Foreskin keratinocyte (primary cell): ENCODE measurements at places on chromosomes 12 and 14. TPM values are rescaled to one million over a fixed set of nuclear protein-coding genes. Genes with fewer than 3 reads are reported as not detected.

The DDX24 gene
- 157 and 163 TPM in 2 replicates for total RNA-seq

DNA sequence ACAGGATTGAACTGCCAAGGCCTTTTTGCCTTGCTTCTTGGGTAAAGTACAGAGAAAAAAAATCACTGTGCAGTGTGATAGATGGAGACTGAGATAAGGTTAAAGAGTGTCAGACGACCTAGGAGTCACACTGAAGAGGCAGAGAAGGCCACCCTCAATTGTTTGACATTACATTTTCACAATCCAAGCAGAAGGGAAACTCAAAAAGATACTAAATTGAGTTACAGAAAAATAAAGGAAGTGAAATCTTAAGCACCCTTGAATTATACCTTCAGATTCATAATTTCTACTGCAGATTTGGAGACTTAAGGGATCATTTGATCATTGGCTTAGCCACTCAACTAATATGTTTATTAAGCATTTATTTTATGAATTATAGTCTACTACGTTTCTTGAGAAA lies 97.1 kb downstream of the MYF5 start:
- DNase-seq, result no peak

GRCh38 chr12:109840305-109841074 lies 7.3 kb upstream of the TRPV4 start:
- peak; percentile 26 for DNase-seq

DNA sequence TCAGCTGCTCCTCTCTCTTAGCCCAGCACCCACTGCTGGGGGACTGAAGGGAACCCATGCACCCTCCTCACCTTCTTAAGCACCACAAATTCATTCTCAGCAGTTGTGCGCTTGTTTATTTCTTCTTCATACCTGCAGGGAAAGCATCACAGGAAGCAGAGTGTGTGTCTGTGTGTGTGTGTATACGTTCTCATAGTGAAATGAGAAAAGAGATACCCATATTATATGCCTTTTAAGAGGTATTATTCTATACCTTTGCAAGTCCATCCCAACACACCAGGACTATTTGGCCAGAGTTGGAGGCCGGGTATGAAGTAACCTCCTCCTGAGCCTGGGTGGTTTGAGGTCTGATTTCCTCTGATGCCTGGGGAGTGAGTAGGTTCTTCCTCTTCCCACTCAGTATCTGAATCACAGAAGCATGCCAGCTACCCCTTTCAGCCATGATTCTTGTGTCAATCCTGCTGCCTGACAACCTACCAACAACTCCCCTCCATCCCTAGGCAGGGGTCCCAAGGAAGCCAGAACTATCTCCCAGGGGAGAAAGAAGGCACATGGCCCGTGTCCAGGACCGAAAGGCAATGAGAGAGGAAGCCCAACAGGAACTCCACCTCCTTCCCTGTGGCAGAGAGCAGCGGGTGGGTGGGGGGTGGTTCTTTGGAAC lies 3.0 kb downstream of the KRT73 start:
- no peak for DNase-seq

The BATF gene
- total RNA-seq, result not detected in 2 replicates

DNA sequence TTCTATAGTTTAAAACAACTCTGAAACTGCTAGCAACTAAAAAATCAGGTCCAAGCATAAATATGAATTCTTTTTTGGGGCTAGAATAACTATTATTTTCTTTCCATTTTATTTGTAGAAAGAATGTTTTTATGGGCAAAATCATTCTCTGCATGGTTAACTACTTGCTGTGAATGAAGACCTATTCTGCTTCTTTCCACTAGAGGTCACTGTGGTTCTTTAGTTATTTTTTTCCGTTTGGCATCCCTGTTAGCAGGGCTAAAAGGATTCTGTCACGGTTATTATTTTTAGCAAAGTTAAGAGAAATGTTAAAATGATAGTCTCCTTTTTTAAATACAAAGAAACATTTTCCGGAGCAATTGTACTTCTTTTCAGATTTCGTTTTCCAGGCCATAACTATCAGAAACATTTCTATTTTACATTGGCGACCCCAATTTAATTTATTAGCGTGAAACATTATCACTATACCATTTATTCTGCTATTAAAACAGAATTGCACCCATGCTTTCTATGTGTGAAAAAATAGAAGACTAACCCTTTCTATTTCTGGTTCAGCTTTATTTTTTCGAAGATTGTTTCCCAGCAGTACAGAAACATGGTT lies 404.8 kb downstream of the ATP23 start:
- DNase-seq, result no peak

The LBHD2 gene
- total RNA-seq, result not detected in 2 replicates

The LHX5 gene
- 0.11 and 0.24 TPM in 2 replicates for total RNA-seq

- DNase-seq, result peak; percentile 17
Measured at GRCh38 chr14:55388160-55388559, 23.5 kb downstream of the ATG14 start.

The WSCD2 gene
- total RNA-seq, result not detected in 2 replicates

GRCh38 chr12:52073531-52074381 lies 4.0 kb downstream of the ATG101 start:
- no peak for DNase-seq

GRCh38 chr12:86601550-86602308 lies 345.5 kb upstream of the MGAT4C start:
- no peak for DNase-seq
